ENCODE measurements at places on chromosomes 5 and 9. TPM values are rescaled to one million over a fixed set of nuclear protein-coding genes. Genes with fewer than 3 reads are reported as not detected.

NUP214 gene
- total RNA-seq, result 21.5 TPM

OBP2B gene
- total RNA-seq, result not detected

HAND1 gene
- total RNA-seq, result 0.17 TPM

C9 gene
- not detected for total RNA-seq

IL5 gene
- total RNA-seq, result not detected

PTPN3 gene
- total RNA-seq, result under 0.01 TPM

ANKRD18A gene
- 7.0 TPM for total RNA-seq

OTULINL gene
- 0.17 TPM for total RNA-seq

GGTA1 gene
- not detected for total RNA-seq

RGS7BP gene
- total RNA-seq, result not detected

ARSI gene
- total RNA-seq, result 12.1 TPM

All from smooth muscle cell of trachea (primary cell).